ENCODE measurements at places on chromosomes 7 and 10.

DNA sequence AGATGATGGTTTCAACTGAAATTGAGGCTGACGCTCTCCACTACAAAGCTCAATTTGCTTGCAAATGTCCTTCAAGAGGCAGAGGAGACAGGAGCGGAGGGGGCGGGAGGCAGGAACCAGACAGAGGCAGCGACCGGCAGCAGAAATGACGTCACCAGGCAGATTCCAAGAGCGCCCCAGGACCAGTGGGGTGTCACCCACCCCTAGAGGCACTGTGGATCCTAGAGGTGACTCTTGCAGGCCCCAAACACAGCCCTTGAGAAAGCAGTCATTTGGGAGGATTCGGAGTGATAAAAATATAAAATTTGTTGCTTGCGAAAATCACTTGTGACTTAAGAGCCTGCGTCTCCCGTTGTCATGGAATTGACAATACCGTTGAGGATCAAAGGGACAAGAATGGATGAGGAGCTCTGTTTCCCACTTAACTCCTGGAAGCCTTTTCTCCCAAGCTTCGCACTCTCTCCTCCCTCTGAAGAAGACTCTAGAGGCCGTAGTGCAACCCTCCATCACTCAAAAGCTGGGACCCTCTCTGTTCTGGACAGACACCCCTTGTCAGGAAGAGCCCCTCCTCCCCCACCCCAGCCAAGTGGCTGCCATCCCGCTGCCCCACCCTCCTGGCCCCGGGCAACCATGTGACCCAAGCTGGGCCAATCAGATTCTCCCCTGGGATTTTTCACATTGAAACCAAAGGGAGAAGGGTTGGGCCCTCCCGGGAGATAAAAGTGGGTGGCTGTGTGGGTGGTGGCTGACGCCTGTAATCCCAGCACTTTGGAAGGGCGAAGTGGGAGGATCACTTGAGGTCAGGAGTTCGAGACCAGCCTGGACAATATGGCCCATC is 16.3 kb upstream of the SLC29A4 start:
- DNase-seq, result peak; percentile 41

GRCh38 chr7:5390918-5391317 is 32.7 kb downstream of the TNRC18 start:
- DNase-seq, result no peak

DNA sequence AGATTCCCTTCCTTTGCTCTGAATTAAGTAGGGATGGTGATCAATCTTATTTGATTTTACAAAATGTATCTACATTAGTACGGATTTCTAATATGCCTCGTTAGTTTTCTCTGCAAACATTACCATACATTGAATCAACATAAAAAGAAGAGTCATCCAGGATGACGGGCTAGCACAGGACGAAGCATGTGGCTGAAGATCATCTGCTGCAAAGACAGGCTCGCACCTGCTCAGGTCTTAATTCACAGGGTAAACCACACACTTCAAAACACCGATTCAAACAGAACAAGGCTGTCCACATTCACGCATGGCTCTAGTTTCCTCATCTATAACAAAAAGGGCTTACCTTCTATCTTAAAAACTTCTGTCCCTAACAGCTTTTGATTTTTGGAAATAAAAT is 323.0 kb downstream of the PARD3 start:
- DNase-seq, result no peak

GRCh38 chr10:103622935-103623574 is 129.6 kb downstream of the NEURL1 start:
- no peak for DNase-seq

- DNase-seq, result peak; percentile 44
These were observed 1.8 kb upstream of the MICALL2 start for GRCh38 chr7:1460821-1461645.

- no peak for DNase-seq
These were observed 129.8 kb downstream of the FRMD4A start for GRCh38 chr10:14200698-14201544.

DNA sequence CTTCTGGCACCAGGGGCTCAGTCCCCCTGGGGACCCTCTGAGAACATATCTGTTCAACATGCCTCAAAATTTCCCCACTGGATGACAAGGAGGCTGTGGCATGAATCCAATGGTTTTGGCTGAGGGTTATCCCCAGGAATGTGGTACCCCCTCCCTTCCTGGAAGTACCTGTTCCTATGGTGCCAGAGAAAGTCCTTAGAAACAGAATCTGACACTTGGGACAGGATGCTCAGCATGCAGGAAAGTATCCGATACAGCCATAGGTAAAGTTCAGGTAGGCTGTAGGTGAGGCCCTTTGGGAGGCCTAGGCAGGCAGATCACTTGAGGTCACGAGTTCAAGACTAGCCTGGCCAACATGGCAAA is 42.7 kb upstream of the A1CF start:
- DNase-seq, result no peak

DNA sequence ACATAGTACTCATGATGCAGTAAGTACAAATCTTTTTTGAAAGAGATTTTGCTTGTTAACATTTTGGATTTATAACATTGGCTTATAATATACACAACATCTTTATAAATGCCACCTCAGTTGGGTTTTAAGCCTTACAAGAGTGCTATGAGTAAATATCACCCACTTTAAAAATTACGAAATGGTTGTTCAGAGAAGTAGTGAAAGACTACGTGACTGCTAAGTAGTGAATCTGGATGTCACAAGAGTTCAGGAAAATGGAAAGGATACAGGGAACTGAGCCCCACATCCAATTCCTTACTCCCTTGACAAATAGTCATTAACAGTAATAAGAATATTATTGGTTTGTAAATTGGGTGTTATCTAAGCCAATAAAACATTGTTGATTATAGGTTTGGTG is 20.0 kb downstream of the TMEM106B start:
- DNase-seq, result no peak

GRCh38 chr7:115252461-115252860 is 330.6 kb downstream of the MDFIC start:
- DNase-seq, result no peak

DNA sequence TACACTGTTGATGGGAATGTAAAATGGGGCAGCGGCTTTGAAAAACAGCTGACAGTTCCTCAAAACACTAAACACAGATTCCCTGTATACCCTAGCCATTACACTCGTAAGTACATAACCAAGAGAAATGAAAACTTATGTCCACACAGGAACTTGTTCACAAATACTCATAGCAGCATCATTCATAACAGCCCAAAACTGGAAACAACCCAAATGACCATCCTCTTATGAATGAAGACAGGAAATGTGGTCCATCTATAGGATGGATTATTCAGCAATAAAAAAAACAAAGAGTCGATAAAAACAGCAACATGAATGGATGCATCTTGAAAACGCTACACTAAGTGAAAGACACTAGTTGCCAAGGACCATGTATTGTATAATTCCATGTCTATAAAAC is 23.7 kb downstream of the NMT2 start:
- no peak for DNase-seq

DNA sequence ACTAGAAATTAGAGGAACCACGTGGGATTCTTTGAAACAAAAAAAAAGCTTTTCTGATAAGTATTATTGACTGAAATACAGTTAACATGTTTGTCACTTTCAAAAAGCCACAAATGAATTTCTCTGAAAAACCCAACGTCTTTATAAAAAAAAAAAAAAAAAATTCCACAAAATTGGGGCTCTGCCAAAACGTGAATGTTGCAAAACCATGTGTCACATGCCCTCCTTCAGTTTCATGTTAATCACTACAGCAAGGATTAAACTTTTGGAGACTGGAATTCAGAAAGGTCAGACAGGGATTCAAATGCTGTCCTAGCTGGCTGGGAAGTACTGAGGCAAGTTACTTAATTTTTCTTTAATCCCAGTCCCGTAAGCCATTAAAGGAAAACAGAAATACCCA is 278.0 kb upstream of the KLF14 start:
- peak; percentile 91 for DNase-seq

GRCh38 chr10:4763513-4763912 is 62.5 kb upstream of the AKR1E2 start:
- no peak for DNase-seq

- no peak for DNase-seq
These were observed 16.8 kb upstream of the CCDC172 start for GRCh38 chr10:116307455-116307854.

- no peak for DNase-seq
These were observed 25.0 kb upstream of the RNF148 start for GRCh38 chr7:122727759-122728158.

- DNase-seq, result no peak
These were observed 55.7 kb downstream of the LYZL2 start for GRCh38 chr10:30573721-30574431.

DNA sequence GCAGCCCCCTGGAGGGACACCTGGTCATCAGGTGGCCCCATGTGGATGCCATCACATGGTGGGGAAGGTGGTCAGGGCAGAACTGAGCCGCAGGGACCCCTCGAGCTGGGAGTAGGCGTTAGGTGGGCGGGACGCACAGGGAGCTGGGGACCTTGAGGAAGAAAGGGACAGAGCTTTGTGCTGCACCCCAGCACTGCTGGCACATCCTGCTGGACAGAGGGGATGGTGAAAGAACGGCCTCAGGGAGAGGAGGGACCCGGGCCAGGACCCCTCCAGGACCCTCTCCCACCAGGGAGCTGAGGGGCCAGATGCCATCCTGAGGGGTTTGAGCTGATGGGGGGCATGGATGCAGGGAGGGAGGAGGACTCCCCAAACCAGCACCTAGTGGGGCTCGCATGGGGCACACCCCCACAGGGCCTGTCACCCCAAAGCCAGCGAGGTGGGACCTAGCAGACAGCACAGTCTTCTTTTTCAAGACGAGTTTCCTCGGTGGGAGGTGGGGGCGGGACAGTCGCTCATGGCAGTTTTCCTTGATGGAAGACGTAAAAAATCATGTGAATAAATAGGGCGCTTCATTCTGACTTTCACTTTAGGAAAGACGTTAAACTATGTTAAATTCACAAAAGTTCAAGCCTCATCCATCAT is 43.3 kb downstream of the STK32C start:
- DNase-seq, result no peak

DNA sequence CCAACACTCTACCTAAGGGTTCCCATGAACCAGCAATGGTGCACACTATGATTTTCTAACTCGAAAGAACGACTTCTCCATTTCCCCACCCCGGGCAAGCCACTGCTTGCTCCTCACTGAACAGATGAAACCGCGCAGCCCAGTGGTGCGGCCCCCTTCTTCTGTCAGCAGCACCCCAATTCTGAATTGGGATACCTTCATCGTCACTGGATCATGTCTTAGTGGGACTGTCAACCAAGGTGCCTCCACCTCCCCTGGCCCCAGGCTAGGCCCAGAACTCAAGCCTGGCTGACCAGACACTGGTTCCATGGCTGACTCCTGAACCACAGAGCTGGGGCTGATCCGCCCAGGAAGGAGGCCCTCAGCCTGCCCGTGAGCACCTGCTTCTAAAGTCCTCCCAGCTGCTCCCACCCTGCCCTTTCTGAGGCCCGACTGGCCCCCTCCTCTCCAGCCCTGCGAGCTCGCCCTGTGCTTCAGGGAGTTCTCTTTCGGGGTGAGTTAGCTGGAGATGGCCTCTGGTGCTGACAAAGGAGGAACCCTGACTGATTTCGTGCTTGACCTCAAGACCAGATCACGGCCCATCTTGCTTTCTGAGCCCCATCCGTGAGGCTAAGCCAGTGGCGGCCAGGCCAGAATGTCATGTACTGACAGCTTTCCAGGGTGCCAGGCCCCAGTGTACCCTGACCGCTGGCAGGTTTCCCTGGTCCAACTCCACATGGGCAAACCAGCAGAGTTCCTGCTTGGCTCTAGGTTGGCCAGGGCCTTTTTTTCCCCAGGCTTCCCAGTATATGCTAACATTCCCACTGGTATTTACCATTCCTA is 44.5 kb downstream of the FAM53B start:
- DNase-seq, result no peak

- no peak for DNase-seq
These were observed 60.8 kb downstream of the CRTAC1 start for GRCh38 chr10:97969538-97970079.

- DNase-seq, result no peak
These were observed 91.7 kb downstream of the SLC39A12 start for GRCh38 chr10:18043148-18044006.

GRCh38 chr10:45424668-45425404 is 50.8 kb downstream of the ALOX5 start:
- peak; percentile 44 for DNase-seq

DNA sequence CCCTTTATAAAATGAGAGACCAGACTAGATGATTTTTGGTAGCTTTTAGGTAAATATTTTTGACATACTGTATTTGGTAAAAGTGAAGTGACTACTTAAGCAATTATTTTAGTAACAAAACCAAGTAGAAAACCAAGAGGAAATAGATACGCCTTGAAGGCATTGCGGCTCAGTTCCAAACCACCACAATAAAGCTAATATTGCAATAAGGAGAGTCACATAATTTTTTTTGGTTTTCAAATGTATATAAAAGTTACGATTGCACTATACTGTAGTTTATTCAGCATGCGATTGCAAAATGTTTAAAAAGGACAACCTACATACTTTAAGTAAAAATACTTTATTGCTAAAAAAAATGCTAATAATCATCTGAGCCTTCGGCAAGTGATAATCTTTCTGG is 581.7 kb upstream of the POT1 start:
- DNase-seq, result no peak

DNA sequence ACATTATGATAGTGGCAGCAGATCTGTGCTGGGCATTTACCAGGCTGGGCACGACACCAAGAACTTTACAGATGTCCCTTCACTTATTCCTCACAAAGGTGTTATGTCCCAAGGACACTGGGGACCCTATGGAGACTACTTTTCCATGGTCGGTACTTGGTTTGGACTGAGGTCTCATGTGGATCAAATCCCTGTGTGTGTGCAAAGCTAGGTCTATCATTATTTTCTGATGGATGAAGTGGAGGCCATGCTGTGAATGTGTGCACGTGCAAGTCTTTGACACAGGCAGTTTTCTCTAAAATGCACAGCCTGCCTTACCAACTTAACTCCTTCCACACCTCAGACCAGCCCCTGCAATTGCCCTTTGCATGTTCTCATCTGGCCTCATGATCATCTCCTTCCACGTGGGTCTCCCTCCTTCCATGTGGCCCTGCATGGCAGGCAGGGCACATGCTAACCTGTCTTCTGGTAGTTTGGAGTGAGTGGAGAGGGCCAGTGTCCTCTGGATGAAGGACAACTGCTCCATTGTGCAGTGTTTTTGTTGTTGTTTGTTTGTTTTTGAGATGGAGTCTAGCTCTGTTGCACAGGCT is 16.0 kb upstream of the ZNF273 start:
- DNase-seq, result no peak

GRCh38 chr7:50851891-50852290 is 69.2 kb upstream of the GRB10 start:
- no peak for DNase-seq

GRCh38 chr7:134651991-134652390 is 5.3 kb downstream of the BPGM start:
- DNase-seq, result no peak

DNA sequence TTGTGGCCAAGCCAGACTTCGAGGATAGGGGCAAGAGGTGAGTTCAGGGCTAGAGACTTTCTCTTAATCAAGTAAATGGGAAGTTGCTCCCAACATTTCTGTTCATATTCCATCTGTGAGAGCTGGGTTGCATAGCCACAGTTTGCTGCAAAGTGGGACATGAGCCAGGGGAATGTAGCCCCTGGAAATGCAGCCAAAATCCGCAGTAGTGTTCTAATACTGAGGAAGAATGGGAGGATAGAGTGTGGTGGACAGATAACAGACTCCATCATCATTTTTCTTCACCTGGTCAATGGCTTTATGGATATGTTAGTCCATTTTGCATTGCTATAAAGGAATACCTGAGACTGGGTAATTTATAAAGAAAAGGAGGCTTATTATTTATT is 177.7 kb downstream of the SKIDA1 start:
- DNase-seq, result peak; percentile 76

Measured in lung (tissue), 17 donors.